ENCODE measurements at places on chromosomes 2 and 18.

DNA sequence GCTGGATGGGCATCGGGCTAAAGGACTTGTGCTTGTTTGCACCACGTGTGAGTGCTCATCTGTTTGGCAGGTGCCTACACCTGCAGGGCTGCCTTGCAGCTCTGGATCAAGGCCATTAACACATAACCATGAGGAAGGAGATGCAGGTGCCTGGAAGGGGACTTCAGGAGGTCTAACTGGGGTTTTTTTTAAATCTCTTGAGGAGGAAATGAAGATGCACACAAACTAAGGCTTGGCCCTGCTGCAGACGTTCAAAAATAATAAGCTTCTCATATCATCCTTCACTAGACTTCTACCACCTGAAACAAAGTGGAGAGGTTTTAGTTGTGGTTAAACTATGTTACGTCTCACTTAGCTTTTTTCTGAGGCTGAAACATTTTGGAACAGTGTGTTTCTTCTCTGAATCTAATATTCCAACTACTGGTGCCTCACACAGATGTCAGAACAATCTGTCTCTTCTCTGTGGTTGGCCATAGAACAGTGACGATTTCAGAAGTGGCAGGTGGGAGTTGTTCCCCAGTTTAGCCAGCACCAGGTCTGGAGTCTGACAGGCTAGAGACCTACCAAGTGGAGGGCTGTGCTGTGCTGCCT is 36.5 kb downstream of the BCL2L11 start:
- no peak for ATAC-seq

DNA sequence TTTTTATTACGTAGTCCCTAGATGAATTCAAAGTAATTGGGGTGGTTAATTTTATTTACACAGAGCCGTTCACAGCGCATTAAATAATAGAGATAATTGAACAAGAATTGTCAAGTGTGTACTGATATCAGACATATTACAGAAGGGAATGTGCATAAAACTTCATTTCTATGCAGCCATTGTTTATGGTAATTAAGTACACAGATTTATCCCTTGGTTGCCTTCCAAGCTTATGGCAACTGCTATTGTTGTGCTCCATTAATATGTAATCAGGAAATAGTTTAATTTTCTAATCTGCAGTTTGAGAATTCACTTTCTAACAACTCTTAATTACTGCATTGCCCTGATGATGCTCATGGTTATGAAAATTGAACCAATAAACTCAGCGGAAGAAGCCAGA is 47.3 kb upstream of the OTX1 start:
- ATAC-seq, result no peak

- peak; percentile 79 for ATAC-seq
Measured at GRCh38 chr2:204024503-204024902, 87.9 kb downstream of the ICOS start.

DNA sequence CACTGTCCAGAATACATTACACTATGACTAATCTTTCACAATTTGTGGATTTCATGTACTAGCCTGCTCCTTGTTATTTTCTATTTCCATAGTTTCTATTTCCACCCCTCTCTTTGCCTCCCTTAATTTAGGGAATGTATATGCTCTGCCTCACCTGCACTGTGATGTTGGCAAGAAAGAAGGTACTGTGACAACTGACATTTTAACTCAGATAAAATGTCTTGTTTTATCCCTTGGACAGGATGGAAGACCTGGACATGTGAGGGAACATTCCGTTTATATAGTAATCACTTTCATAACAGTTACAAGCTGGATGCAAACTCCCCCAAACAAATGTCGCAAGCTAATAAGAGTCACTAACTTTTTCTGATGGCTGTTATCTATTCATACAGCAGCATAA is 21.5 kb upstream of the DSG3 start:
- no peak for ATAC-seq

DNA sequence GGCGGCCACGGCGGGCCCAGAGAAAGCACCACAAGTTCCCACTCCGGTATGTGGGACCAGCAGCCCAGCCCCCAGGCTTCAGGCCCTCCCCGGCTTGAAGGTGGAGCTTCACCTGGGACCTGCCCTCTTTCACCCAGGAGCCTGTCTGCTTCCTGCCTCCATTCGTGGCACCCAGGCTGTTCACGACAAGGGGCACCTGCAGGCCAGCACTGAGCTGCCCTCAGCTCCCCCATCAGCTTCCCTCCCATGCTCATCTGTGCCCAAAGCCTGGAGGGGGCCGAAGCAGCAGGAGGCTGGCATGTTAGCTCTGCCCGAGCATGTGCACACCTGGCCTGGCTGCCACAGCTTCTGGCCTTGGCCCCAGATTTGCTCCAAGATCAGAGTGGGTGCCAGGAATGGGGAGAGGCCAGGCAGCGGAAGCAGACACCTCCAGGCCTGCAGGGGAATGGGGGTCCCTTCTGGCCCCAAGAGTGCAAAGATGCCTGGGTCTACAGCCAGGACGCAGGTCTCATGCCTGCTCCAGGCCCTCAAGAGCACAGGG is 312.4 kb upstream of the SYT4 start:
- no peak for ATAC-seq

DNA sequence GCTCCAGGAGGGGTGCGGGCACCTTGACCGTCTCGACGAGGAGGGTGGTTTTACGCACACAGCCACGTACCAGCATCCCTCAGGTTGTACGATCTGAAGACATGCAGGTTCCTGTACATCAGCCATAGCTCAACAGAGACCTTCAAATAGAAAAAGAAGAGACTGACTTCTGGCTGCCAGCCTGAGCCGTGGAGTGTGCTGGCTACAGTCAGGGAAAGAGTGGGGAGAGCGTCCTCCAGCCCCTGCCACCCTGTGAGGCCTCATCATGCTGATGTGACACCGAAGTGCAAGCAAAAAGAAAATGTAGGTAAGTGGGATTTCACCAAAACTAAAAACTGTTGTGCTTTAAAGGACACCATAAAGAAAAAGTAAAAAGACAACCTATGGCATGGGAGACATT is 47.0 kb downstream of the ADI1 start:
- no peak for ATAC-seq

- no peak for ATAC-seq
Measured at GRCh38 chr18:23585897-23586248, 433 bp downstream of the NPC1 start.

DNA sequence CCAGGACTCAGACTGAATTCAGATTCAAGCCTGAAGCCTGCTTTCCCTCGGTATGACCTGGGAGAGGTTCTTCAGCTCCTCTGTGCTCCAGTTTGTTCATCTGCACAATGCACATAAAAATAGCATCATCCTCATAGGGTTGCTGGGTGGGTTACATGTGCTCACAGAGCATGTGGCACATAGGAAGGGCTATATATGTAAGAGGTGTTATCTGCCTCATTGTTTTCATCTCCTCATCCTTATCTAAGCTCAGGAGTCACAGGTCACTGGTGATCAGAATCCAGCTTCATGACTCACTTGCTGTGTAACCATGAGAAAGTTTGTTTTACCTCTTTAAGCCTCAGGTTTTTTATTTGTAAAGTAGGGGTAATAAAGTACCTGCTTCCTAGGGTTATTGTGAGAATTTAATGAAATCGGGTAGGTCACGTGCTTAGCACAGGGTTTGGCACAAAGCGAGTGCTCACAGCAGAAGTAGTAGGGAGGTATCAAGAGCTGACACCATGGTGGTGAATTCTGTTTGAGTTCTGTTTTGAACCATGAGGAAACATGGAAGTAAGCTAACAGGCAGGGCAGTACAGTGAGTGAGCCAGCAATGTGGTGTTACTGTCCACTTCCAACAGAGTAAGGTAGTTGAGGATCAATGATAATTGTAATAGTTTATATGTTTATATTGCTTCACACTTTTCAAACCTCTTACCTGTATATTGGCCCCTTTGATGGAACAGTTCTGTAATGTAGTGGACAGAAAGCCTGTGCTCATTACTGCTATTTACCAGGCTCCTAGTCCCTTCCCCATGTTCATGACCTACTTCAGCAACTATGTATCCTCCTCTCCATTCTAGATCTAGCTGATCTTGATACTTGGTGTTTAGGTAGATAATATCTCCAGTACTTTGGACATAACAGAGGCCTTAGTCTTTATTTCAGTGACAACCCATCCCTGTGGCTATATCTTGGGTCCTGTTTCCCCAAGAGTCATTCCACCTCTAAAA is 141.4 kb upstream of the LTBP1 start:
- no peak for ATAC-seq

GRCh38 chr2:216757532-216757931 is 62.2 kb upstream of the IGFBP5 start:
- no peak for ATAC-seq

- ATAC-seq, result no peak
Measured at GRCh38 chr2:68948710-68949109, 4.0 kb downstream of the GKN2 start.

- peak; percentile 60 for ATAC-seq
Measured at GRCh38 chr2:136167721-136168475, 49.9 kb upstream of the CXCR4 start.

DNA sequence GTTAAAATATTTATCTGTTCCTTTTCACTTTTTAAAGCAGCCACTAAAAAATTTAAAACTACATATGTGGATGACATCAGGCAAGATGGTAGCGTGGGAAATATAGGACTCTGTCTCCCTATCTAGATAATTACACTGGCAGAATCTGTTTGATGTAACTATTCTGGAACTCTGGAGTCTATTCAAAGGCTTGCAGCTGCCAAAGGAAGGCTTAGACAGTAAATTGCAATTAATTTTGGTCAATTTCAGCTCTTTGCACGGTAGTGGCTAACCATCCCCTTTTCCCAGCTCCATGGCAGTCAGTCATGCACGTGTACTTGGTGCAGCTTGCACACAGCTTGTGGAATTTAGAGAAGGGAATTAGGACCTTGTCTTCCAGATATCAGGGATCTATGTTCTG is 135.2 kb downstream of the RAB3GAP1 start:
- ATAC-seq, result no peak

DNA sequence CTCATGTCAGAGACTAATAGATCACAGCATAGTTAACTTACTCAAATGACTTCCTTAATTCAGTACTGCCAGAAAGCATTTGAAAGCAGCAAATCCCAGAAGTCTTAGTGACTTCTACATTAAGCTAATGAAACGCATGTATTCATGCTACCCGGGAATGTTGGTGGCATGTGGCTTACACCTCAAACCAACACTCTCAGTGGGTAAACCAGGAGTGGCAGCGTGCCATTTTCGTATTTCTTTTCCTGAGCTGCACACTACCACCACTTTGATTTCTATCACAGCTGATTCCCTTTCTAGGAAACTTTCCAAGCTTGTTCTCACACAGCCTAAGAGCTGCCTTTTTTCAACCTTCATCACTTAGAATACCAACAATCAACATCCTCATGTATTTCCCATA is 646.6 kb downstream of the NRXN1 start:
- ATAC-seq, result no peak

DNA sequence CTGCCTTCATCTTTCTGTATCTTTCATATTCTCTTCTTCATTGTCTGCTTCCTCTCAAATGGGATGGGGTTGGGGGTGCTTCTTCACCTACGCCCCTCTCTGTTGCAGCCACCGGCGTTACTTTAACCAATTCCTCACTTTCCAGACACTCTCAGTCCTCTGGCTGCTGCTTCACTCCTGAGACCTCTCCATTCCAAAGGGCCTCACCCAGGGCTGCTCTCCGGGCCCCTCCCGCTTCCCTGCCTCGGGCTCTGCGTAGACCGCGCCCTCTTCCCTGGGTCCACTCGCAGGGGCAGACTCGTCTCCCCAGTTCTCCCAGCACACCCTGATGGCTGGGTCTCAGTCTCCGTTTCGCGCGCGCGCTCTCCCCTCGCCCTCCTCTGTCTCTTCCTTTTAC is 926 bp downstream of the SERPINB8 start:
- peak; percentile 59 for ATAC-seq

DNA sequence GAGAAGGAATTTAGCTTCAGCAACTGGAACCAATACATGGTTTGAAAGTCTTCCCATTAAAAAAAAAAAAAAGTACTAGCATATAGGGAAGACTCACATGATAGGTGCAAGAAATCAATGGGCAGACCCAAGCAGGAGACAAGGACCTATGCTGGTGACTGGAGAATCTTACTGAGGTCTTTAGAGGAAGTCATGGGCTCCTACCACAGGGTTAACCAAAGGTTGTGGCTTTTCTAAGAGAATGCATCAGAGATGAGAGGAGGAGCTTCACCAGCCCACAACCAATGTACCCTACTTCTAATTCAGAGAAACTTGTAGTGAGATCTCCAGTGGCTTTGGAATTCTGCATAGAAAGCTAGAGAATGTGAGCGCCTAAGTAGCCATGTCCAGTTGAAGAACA is 207.4 kb downstream of the NCKAP5 start:
- ATAC-seq, result no peak

- ATAC-seq, result no peak
Measured at GRCh38 chr2:170848587-170848986, 31.9 kb downstream of the GAD1 start.

DNA sequence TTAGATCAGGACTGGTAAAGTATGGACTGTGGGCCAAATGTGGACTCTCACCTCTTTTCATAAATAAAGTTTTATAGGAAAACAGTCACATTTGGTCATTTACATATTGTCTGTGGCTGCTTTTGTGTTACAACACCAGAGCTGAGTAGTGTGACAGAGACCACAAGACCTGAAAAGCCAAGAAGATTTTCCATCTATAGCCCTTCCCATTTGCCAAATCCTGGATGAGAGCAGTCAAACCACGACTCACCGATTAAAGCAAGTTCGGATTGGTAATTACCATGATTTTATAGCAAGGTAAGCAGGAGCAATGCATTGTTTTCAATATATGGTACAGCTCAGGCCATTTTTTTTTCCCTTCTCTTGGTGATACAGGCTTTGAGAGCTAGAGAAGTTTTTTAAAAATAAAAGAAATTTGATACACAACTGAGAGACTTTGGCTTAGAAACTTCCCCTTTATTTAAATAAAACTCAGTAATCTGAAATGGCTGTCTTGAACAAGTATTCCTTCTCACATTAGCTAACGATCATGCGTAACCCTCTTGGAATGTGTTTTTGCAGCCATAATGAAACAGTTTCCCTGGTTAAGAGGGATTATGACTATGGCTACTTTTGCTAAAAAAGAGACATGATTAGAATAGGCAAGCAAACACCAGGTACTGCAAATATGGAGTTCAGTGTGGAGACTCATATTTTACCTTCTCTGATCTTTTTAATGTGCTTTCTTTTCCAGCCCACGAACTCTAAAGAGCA is 9.5 kb upstream of the MALL start:
- no peak for ATAC-seq

- peak; percentile 36 for ATAC-seq
Measured at GRCh38 chr2:17621781-17622180, 81.3 kb downstream of the VSNL1 start.

GRCh38 chr2:10678225-10678624 is 11.6 kb downstream of the NOL10 start:
- no peak for ATAC-seq
